ENCODE measurements at places on chromosomes 1 and 21. TPM values are rescaled to one million over a fixed set of nuclear protein-coding genes. Genes with fewer than 3 reads are reported as not detected.

Gene GPR25
- not detected for total RNA-seq

GRCh38 chr21:15616864-15617574 is 112.8 kb upstream of the USP25 start:
- no peak overlapping the region for H3K4me3 ChIP-seq
- no peak for DNase-seq
- H3K27me3 ChIP-seq, result no peaks in the 10 kb centered on the region
- H3K27ac ChIP-seq, result no peak overlapping the region

GRCh38 chr1:69479734-69480133 is 88.0 kb upstream of the LRRC7 start:
- H3K4me3 ChIP-seq, result no peak overlapping the region
- H3K27me3 ChIP-seq, result no peaks in the 10 kb centered on the region
- H3K36me3 ChIP-seq, result no peaks in the 10 kb centered on the region
- DNase-seq, result no peak

DNA sequence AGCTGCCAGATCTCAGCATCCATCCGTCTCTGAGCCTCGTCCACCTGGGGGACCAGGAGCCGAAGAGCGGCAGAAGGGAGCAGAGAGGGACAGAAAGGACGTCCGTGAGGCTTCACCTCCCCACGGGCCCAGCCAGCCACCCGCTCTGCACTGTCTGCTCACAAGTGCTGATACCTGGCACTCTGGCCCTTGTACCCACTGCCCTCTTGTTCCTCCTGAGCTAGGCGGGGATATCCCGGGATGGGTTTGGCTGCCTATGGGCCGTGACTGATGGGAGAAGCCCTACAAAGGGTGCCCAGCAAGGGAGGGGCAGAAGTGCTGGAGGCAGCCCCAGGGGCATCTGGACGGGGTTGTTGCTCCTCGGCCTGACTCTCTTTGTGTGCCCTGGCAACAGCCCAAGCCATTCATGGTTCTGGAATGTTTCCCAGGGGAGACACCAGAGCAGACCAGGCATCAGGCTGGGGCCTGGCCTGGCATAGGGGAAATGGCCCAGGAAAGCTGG is 57.6 kb downstream of the LDLRAD2 start:
- H3K4me3 ChIP-seq, result no peak overlapping the region
- no peak overlapping the region for H3K27ac ChIP-seq
- H3K36me3 ChIP-seq, result no peaks in the 10 kb centered on the region
- H3K27me3 ChIP-seq, result no peaks in the 10 kb centered on the region

DNA sequence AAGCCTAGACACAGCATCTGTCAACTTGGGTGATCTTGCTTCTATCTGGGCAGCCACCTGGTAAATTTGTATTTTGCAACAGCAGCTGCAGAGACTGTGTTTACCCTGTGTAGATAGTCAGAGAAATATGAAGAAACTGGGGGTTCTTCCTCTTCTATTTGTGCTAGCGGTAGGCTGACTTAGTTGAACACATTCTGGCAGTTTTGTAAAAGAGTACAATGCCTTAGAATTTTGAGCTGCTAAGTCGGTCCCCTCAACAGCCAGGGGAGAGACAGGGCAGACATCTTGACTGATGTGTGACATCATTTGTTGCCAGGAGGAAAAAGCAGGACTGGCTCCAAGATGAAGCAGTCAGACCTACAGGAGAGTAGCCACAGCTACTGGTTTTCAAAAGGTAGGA is 53.7 kb downstream of the KCNJ6 start:
- H3K4me3 ChIP-seq, result no peak overlapping the region
- no peaks in the 10 kb centered on the region for H3K4me1 ChIP-seq
- DNase-seq, result no peak

Data from activated CD4-positive, alpha-beta T cell treated with anti-CD3 and anti-CD28 coated beads for 36 hours (primary cell).